ENCODE measurements at places on chromosomes 5 and 9. TPM values are rescaled to one million over a fixed set of nuclear protein-coding genes. Genes with fewer than 3 reads are reported as not detected.

Gene NUDT12
- polyA plus RNA-seq: 8.7 TPM

- no peak overlapping the region for H3K27ac ChIP-seq
- no peaks in the 10 kb centered on the region for H3K27me3 ChIP-seq
- H3K36me3 ChIP-seq: no peaks in the 10 kb centered on the region
- no peak overlapping the region for H3K4me3 ChIP-seq
These were observed 28.2 kb upstream of the PPP2R2B start for GRCh38 chr5:146906803-146907202.

GRCh38 chr9:18487611-18488010 lies 13.7 kb downstream of the ADAMTSL1 start:
- H3K27ac ChIP-seq: no peak overlapping the region
- no peaks in the 10 kb centered on the region for H3K4me1 ChIP-seq
- no peaks in the 10 kb centered on the region for H3K36me3 ChIP-seq
- no peak overlapping the region for H3K4me3 ChIP-seq
- DNase-seq: no peak

GRCh38 chr5:168106008-168106761 lies 185.3 kb upstream of the WWC1 start:
- no peaks in the 10 kb centered on the region for H3K36me3 ChIP-seq
- DNase-seq: no peak
- no peaks in the 10 kb centered on the region for H3K4me1 ChIP-seq
- no peak overlapping the region for H3K4me3 ChIP-seq
- H3K27me3 ChIP-seq: no peaks in the 10 kb centered on the region

GRCh38 chr5:79745255-79745654 lies 55.6 kb downstream of the CMYA5 start:
- H3K4me1 ChIP-seq: peaks cover 9% of the 10 kb centered on the region
- H3K27me3 ChIP-seq: peaks cover 3% of the 10 kb centered on the region
- H3K4me3 ChIP-seq: no peak overlapping the region
- DNase-seq: no peak
- no peak overlapping the region for H3K27ac ChIP-seq

DNA sequence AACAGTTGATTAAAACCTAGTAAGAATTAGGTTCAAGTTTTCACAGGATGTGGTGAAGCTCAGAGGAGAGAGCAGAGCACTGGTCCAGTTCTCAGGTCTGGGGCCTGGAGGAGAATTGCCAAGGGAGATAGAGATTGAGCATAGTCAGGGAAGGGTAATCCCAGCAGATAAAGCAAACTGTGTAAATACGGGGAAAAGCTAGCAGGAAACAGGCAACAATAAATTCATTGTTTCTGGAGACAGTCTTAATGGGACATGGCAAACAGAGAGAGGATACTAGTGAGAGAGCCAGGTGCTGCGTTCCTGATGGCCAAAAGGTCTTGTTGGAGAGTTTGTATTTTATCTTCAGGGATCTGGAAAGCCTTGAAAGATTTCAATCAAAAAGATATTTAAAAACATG lies 333.0 kb downstream of the PDE4D start:
- no peaks in the 10 kb centered on the region for H3K27me3 ChIP-seq
- no peak overlapping the region for H3K4me3 ChIP-seq
- DNase-seq: no peak
- peaks cover 4% of the 10 kb centered on the region for H3K4me1 ChIP-seq

- DNase-seq: no peak
- H3K4me1 ChIP-seq: peaks cover 4% of the 10 kb centered on the region
- H3K27ac ChIP-seq: no peak overlapping the region
- H3K4me3 ChIP-seq: no peak overlapping the region
These were observed 111.1 kb downstream of the ARHGAP26 start for GRCh38 chr5:142881076-142881783.

DNA sequence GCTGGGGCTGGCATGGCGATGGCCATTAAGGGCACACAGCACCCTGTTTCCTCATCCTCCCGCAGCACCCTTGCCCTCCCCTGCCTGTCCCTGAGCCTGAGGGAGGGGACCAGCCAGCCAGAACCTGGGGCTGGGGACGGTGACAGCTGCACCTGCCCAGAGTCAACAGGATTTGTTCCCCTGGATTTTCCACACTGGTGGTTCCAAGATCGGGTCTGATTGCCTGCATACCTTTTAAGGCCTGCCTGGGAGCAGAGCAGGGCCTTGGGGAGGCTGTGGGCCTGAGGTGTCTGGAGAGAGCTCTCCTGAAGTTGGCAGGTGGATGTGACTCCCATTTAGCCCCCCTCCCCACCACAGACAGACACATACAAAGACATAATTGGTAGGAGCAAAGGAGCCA lies 61.0 kb upstream of the C5orf58 start:
- no peaks in the 10 kb centered on the region for H3K27me3 ChIP-seq
- no peaks in the 10 kb centered on the region for H3K4me1 ChIP-seq
- no peaks in the 10 kb centered on the region for H3K36me3 ChIP-seq
- H3K4me3 ChIP-seq: no peak overlapping the region
- H3K27ac ChIP-seq: no peak overlapping the region
